ENCODE measurements at places on chromosomes 4 and X.

DNA sequence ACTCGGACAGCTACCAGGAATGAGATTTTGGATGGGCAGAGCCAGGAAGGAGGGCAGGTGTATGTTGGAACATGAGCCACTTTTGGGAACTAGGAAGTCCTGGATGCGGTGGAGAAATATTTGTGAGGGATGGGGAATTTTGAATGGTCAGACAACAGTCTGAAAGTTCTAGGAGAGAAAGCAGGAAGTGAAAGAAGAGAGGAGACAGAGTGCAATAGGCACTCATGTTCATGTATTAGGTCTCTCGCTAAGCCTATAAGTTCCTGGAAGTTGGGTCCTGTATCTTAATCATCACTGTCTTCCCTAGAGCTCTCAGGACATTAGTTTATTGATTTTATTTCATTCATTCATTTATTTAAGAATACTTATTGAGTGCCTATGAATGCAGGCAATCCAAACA lies 65.7 kb upstream of the CITED1 start:
- DNase-seq = no peak

DNA sequence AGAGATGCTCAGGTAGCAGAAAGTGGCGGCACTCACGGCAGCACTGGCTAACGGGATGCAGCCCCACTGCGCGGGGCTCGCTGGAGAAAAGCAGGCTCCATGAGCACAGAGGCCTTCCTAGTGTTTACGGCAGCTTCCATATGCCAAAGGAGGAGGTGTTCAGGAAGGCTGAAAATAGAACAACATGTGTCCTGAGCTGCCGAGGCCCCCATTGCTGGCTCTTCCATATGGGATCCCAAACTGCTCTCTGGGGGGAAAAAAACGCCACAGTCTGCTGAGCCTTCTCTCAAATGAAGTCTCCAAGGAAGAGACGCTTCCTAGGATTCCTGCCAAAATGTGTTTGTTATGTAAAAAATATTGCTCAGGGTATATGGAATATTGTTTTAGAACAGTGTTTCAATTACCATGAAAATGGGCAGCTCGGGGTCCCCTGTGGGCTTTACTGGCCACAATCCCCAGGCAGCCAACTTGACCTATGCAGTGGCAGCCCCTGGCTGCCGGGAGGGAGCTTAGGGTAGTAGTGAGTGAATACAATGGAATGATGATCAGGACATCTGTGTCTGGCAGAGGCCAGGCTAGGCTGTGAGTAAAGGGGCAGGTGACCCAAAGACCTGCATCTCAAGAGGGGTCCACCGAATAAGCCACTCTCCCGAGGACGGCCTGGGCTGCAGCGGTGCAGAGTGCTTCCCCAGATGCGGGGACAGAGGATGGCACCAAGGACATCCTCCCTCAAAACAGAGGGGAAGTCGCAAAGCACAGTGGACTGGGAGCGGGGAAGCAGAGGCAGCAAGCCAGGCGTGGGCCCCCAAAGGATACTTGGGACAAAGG lies 170.1 kb downstream of the AFAP1 start:
- DNase-seq = no peak

DNA sequence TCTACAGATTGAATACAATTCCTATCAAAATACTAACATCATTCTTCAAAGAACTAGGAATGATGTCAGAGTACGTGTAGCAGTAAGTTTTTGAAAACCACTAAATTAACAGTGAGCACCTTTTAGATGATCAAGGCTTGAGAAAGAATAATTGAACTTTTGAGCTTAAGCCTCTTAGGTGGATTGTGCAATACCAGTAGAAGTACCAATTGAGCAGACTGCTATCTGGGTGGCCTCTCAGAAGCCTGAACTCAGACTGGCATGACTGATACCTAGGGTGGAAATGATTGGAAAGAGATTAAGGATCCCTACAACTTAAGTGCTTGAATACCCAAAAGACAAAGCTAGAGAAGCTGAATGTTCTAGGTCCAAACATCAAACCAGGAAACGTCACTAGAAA lies 200.3 kb upstream of the GALNTL6 start:
- DNase-seq = no peak

GRCh38 chrX:118694638-118695037 lies 32.8 kb upstream of the IL13RA1 start:
- DNase-seq = no peak

DNA sequence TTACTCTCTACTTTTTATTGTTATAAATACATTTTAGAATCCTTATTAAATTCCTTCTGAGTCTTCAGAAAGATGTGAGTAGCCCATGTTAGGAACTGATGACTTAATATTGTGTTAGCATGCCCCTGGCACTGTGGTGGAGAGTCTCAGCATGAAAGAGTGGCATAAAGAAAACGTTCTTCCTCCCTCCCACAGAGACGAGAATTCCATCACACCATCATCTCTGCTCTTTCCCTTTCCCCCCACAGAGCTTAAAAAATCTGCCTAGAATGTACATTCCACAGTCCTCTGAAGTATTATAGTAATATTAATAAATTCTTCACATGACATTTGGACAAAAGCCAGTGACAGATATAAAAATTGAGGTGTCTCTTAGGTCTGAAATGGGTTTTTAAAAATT lies 117.8 kb upstream of the DKK2 start:
- no peak for DNase-seq

GRCh38 chr4:14168919-14169318 lies 541.4 kb upstream of the BOD1L1 start:
- peak; percentile 58 for DNase-seq

All from astrocyte of the cerebellum (primary cell).